ENCODE measurements at places on chromosomes 6 and 20.
A peak's percentile ranks its signal among the peaks of the same experiment; 100 is the strongest.

DNA sequence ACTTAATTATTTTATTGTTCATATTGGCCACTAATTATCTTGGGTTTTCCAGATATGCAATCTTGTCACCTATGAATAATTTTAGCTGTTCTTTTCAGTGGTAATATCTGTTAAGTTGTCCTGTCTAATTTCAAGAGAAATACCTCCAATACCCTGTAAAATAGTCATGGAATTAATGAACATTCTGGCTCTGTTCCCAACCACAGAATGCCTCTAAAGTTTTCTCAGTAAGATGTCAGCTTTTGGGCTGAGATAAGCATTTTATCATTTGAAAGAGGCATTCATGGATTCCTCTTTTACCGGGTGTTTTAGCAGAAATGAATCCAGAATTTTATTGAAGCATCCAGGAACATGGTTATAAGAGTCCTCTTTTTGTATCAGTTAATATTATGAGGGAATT is 109.3 kb downstream of the WDR27 start:
- DNase-seq: no peak

DNA sequence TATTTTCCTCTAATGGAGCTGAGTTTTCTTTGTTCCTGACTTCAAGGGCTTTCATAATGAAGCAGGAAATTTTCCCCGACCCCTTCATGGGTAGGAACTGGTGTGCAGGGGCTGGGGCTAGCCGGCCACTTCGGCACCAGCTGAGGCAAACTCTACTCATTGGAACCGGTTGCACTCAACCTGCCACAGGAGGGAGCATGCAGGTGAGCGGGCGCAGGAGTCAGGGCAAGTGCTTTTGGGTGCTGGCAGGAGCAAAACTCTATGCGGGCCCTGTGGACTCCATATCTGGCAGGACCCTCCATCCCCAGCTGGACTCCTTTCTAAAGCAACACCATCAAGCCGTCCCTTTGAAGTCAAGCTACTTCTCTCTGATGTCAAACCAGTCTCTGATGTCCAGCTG is 244.2 kb downstream of the EPM2A start:
- DNase-seq: no peak

- DNase-seq: peak; percentile 62
Observed at GRCh38 chr20:25247956-25248785, at the start of gene PYGB. PYGB (plus strand) TSS chr20:25248085; CDS start chr20:25248179, 94 bp downstream.

DNA sequence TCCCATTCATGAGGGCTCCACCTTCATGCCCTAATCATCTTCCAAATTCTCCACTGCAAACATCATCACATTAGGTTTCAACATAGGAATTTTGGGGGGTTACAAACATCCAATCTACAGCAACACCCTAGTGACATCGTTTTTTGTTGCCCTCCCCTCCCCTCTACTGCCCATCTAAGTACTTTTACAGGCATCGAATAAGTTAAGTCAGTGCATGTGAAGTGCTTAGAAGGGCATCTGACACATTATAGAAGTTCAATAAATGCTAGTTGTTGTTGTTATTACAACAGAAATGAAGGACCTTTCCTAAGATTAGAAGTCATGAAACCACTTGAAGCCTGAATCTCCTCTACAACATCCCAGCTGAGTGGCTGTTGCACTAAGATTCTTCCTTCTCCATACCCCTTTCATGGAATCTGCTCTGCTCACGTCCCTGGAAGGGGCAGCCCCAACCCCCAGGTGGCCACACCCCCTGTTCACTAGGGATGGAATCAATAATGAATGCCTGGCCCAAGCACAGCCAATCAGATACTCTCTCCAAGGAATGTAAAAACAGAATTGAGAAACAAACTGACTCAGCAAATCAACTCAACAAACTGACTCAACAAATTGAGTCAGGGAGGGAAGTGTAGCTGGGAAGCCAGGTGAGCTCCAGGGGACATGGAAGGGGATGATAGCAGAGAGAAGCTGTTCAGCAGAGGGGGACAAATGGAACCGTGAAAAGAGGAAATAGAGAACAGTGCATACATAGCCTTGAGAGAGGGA is 3.9 kb upstream of the LRP11 start:
- no peak for DNase-seq

DNA sequence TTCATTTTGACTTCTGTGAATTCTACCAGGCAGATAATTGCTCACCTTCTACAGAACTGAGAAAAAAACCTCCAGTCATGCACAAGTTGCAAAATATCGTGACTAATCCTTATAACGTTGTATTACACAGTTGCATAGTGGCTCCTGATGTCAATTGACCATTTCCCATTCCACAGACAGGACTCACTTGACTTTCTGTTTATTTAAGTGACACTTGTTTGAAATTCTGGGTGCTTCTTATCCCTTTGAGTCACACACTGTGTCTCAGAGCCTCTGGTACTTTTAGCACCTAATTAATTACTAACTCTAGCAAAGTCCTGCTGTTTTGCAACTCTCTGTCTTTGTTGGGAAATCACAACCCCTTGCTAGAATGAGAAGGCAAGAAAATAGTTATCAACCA is 16.2 kb upstream of the RSPO3 start:
- DNase-seq: no peak

- DNase-seq: no peak
Observed at GRCh38 chr6:150967910-150968309, 102.4 kb downstream of the MTHFD1L start.

- no peak for DNase-seq
Observed at GRCh38 chr20:1267161-1267560, 1.1 kb downstream of the SNPH start.

DNA sequence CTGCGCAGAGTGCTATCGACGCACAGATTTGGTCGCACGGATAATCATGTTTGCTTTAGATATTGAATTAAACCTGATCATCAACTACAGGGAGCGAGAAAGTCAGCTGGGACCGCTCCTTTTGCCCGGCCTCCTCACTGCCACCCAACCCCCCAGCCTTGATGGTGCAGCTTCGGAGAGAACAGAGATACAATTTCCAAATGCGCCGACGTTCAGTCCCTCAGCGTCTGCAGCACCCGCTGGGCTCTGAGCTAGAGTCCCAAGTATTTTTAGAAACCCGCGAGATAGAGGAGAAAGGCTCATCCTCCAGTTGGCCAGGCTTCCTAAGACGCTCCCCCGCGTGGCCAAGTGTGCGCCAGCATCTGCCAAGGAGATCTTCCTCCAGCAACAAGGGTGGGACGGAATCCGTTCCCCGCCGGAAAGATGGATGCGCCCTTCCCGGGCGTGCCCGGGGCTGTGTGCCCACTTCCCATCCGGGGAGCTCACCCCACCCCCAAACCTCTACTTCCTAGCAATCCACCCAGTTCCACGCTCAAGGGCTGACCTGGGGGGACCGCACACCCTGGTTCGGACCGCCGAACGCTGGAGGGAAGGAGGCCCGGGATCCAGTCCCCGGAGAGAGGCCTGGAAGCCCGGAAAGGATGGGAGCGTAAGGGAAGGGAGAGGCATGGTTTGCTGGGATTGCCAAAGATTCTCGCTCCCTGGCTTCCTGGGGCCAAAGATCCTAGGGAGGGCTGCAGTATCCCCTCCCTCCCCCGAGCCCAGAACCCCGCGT is 4.1 kb downstream of the NKX2-2 start:
- DNase-seq: no peak

DNA sequence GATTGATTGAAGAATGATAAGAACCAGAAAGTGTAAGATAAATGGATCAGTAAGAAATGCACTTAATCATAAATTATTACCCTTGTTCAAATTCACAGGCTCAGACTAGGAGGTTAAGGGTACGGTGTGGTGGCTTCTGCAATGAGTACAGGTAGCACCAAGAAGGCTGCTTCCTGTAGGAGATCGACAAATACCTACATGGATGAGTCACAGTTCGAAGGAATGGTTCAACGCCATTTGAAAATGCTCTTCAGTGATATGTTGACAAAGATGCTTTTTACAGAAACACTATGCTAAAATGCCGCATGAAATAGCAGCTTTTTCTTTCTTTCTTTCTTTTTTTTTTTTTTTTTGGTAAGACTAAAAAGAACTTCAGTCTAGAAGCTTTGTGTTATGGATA is 116.2 kb downstream of the DTNBP1 start:
- no peak for DNase-seq

- DNase-seq: no peak
Observed at GRCh38 chr20:41172296-41173140, 35.2 kb downstream of the PLCG1 start.

GRCh38 chr20:58271606-58272351 is 37.7 kb upstream of the RAB22A start:
- peak; percentile 27 for DNase-seq

- no peak for DNase-seq
Observed at GRCh38 chr6:88380083-88380482, 213.9 kb upstream of the CNR1 start.

DNA sequence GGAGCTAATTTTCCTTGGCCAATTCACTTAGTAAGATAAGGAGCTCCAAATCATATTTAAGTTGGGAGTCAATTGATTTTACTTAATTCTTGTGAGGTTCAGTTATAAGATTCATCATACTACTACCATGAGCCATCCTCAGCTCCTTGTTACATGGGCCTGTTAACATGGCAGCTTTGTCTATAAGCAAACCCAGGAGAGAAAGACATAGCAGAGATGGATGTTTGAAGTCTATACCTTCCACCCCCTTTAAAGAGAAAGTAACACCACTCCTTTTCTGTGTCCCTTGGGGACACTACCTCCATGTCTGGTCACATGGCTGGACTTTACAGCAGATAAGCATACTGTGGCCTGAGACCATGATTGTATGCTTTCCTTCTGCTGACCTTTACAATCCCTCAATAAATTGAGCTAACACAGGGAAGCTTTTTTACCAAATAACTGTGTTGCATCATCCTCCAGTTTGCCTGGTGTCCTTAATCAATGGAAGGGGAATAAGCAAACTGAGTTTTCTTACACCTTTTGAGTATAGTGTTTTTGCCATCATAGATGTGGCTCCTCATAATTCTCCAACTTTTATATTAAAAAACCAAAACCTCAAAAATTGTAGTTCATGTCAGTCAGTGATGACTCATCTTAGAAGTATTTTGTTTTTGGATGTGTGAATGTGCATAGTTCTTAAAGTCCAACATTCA is 9.8 kb upstream of the ZNFX1 start:
- DNase-seq: no peak

DNA sequence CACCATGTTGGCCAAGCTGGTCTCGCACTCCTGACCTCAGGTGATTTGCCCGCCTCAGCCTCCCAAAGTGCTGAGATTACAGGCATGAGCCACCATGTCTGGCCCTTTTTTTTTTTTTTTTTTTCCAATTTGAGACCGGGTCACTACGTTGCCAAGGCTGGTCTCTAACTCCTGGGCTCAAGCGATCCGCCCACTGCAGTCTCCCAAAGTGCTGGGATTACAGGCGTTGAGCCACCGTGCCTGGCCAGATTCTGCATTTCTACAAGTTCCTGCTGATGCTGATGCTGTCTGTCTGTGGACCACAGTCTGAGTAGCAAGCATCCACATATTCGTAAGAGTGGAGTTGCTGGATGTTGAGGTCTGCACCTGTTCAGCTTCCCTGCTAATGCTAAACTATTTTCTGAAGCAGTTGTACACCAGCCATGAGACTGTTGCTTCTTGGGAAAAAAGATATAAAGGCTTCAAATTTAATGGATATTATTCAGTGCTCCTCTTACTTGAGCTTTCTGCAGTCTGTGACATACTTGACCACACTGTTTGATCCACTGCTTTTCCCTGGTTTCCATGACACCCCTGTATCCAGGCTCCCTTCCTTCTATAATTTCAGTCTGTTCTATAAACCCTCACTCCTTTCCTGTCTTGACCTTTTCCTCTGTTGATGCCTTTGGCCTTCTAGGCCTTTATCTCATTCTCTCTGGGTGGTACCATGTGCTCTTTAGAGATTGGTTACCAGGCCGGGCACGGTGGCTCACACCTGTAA is 10.1 kb upstream of the ZBTB12 start:
- no peak for DNase-seq

GRCh38 chr6:135479601-135480000 is 17.9 kb downstream of the AHI1 start:
- DNase-seq: no peak

DNA sequence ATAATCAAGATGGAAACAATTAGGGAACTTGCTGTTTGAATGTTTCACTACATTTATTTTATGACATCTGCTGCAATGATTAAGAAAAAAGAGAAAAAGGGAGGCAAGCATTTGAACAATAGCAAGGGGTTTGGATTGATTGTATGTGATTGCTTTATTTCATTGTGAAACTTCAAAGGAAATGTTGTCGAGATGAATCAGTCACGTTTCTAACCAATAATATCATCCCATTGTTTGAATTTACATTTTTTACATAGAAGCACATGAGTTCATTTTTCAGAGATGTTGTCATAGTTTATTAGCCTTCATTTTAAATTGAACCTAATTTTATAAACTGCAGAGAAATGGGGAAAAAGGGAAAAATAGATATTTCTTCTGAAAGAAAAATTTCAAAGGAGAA is 572.0 kb downstream of the KIF16B start:
- DNase-seq: no peak

DNA sequence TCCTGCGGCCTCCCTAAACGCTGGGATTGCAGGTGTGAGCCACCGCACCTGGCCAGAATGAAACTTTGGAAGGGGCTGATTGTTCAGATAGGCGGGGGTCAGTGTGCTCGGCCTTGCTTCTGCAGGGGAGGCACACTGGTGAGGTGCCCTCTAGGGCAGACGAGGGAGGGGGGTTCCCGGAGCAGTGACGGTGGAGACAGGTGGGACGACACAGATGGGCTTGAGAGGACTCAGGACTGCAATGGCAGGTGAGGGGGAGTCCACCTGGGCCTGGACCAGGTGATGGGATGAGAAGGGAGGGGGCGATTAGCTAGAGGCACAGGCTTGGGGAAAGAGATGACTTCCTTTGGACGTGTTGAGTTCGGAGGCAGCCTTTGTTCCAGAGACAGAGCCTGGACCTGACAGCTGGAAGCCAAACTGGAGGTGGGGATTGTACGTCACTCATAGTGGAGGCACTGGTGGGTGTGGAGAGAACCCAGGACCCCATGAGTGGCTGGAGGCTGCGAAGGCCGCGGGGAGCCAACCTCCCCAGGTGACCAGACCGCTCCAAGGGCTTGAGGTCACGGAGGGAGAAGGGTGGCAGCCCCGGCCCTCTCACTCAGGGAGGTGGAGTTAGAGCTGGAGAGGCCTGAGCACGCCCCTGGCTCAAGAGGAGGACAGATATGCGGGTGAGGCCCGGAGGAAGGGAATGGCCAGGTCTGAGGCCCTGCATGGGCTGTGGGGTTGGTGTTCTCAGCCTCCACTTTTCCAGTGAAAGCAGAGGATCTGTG is 10.5 kb upstream of the MAP1LC3A start:
- no peak for DNase-seq
